Central memory CD4-positive, alpha-beta T cell (primary cell): ENCODE measurements at places on chromosomes 5 and 9.

DNA sequence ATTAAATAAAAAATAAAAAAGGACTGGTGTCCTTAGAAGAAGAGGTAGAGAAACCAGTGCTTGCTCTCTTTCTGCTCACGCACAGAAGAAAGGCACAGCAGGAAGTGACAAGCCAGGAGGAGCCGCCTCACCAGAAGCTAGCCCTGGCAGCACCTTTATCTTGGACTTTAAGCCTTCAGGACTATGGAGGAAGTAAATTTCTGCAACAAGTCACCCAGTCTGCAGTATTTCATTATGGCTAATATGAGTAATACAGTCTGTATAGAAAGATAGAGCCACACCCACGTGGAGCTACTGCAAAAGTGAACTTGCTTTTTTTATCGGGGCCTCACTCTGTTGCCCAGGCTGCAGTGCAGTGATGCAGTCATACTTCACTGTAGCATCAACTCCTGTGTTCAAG lies 68.4 kb downstream of the PDZD2 start:
- no peak for DNase-seq

DNA sequence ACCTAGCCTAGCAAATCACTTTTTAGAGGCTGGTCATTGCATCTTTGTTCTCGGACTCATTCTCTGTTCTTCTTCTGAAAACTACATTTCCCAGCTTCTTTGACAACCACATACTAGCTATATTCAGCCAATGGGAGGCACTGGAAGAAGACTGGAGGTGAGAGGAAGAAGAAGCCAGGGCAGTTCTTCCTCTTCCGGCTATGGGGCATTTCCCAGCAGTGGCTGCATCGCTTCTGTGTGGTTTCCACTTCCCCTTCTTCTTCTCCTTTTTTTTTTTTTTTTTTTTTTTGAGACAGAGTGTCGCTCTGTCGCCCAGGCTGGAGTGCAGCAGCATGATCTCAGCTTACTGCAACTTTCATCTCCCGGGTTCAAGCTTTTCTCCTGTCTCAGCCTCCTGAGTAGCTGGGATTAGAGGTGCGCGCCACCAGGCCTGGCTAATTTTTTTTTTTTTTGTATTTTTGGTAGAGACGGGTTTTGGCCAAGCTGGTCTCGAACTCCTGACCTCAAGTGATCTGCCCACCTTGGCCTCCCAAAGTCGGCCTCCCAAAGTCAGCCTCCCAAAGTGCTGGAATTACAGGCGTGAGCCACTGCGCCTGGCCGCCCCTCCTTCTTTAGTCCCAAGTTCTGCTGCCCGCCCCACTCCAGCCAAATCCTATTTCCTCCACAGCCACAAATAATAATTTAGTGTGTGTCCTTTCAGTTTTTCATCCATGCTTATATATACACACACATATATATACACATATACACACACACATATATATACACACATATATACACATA lies 6.9 kb upstream of the UBAP1 start:
- DNase-seq = peak; percentile 55

DNA sequence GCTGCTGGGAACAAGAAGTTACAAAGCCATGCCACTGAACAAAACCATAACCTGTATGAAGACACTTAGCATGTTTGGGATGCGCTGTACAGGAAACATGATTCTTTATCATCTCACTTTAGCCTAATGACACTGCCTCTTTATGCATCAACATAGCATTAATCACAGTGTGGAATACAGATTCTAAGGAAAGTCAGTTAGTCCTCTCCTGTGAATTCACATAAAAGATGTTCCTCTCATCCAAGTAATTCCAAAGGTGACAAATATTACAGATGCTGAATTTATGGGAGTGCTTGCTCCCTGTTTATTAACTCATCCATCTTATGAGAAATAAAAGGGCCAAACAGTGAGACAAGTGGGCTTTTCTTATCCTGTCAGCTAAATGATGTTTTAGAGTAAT lies 1677.7 kb downstream of the EFNA5 start:
- no peak for DNase-seq

DNA sequence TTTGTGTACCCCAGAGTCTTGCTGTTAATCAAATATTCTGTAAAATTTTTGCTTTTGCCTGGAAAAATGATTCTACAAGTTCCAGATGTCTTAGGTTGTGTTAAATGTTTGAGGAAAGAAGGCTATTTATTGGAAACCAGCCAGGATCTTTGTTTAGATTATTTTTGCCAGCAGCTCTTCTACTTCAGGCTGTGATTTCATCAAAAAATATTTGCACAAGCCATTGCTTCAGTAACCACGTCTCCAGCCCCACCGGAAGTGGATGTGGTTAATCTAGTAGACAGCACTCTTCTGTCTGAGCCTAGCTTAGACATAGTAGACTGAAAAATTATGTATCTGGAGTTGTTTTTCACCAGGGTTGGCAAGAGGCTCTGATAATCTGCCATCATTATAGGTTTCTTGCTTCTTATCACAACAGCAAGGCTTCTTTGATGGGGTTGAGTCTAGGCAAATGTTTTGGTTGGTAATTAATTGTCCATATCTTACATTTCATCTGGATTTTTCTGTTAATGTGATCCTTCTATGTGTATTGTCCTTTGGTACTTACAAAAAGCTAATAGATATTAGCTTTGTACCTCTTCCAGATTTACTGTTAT lies 17.1 kb downstream of the KCTD16 start:
- DNase-seq = peak; percentile 88

GRCh38 chr9:406886-407654 lies 192.4 kb downstream of the DOCK8 start:
- no peak for DNase-seq

DNA sequence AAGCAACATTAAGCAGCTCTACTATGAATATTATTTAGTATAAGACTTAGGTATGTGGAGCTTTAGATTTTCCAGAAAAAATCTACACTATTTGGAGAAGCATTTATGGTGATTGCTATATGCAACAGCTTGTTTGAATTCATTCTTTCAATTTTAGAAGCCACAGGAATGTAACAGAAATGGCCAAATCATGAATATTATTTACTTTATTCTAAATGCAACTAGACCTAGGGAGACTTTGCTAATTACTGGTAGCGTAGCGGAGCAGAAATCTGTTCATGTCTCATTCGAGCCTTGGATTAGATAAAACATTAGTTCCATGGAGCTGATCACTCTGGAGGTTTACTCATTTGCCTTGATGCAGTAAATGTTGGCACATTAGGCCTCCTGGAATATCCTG lies 290.2 kb downstream of the ZNF608 start:
- no peak for DNase-seq

- DNase-seq = no peak
Observed at GRCh38 chr5:157283434-157283833, 17.5 kb downstream of the CYFIP2 start.

GRCh38 chr5:138900281-138900965 lies 25.3 kb upstream of the LRRTM2 start:
- DNase-seq = no peak

DNA sequence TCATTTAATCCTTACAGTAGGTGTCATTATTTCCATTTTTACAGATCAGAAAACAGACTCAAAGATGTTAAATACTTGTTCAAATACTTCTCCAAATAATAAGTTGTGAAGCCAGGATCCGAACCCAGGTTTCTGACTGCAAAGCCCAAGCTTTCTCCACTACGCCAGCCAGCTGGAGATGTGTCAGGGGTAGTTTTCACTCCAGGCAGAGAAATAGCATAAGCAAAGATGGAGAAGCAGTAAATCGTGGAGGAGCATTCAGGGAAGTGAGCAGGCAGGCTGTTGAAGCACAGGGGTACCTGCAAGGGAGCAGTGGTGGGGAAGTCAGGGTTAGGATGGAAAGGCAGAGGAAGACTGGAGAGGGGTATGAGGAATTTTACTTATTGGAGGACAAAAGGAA lies 2.9 kb downstream of the TLN1 start:
- DNase-seq = no peak

- DNase-seq = no peak
Observed at GRCh38 chr5:89384391-89384790, 501.4 kb upstream of the MEF2C start.

- no peak for DNase-seq
Observed at GRCh38 chr9:109487247-109487646, 10.9 kb downstream of the PTPN3 start.

DNA sequence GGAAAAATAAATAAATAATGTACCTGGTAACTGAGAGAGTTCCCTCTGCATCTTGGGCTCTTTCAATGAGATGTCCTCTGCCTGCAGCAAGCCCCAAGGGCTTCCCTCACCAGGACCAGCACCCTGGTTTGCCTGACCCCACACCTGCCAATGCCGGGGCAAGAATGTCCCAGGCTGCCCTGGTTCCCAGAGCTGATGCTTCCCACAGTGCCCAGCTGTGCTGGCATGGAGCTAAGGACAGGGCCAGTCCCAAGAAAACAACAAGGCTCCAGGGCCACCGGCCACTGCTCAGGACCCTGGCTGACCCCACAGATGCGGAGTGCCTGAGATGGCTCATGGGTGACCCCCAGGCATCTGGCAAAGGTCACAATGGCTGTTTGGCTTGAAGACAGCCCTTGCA lies 123.5 kb downstream of the KCNIP1 start:
- DNase-seq = no peak

DNA sequence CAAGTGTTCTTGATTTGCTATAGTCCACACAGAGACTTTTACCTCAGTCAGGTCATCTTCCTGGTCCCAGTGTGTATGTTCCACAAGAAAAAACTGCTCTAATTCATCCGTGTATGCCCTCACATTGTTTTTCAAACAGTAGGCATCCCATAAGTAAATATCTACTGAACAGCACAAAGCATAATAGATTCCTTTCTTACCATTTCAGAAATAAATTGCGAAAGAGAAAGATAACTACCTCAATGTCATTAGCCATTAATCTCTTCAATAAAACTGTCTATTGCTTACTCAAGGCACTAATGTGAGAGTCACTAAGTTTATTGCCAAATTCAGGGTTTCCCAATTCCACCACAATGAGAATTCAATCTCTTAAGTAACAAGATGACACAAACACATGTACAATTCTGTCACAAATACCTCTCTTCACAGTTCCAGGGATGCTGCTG lies 9.6 kb downstream of the FBXW2 start:
- DNase-seq = no peak

DNA sequence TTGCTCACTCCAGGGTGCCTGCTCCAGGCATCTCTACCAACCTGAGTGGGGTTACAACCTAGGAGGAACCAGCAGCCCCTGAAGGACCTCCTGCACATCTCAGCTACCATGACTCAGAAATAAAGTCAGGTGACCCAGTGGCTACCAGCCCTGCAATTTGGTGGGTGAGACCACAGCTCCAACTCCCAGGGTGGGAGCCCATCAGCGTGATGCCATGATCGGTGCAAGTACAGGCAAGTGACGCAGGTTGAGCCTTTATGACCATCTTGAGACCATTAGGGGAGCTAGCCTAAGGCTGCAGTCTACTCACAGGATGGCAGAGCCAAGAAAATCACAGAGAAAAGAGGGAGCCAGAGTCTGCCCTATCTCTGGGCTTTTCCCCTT lies 8.6 kb downstream of the SEPTIN8 start:
- DNase-seq = no peak

GRCh38 chr9:101628173-101628572 lies 33.4 kb upstream of the PPP3R2 start:
- no peak for DNase-seq

DNA sequence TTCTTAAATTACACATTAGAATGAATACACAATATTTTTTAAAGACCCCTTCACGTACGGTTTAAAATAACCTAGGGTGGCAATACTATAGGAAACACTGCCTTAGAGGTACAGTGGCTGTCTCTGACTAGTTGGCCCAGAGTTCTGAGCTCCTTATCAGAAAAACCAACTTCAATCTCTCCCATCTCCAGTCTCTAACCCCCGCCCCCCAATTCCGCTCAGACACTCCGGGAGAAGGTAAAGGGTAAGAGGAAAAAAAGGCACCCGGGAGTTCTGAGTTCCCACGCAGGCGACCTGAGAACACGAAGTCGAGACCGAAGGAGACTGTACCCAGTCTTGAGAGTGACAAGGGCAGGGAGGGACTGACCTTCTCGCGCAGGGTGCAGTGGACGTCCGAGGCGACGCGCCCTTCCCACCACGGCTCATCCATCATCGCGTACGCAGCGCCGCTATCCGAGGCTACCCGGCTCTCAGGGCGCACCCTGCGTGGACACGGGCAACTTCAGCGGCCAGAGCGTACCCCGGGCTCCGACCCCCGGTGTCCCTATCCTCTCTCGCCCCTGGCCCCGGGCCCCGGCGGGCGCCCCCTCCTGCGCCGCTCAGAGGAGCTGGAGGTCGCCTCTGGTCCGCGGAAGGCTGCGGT lies 752 bp downstream of the CCNJL start:
- no peak for DNase-seq

DNA sequence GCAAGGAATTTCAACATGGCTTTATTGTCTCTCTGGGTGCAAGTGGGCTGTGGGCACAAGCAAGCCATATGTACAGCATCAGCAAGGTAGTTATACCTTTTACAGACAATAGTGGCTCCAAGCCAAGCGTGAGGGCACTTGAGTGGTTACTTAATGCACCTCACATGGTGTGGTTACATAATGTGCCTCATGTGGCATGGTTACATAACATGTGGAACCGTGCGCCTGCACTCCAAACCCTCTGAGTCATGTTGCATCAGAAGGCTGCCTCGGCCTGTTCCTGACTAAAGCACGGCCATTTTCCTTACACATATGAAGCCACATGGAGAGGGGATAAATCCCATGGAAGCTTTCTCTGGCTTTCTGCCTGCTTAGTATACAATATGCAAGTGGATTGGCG lies 150.9 kb downstream of the OSTF1 start:
- DNase-seq = no peak

- no peak for DNase-seq
Observed at GRCh38 chr5:93891491-93892480, 150.4 kb upstream of the POU5F2 start.

- DNase-seq = no peak
Observed at GRCh38 chr9:132750668-132751067, 80.4 kb downstream of the GTF3C4 start.

GRCh38 chr5:82387001-82387818 lies 109.1 kb upstream of the RPS23 start:
- DNase-seq = no peak

- DNase-seq = no peak
Observed at GRCh38 chr5:142293486-142293885, 31.3 kb downstream of the SPRY4 start.

- DNase-seq = no peak
Observed at GRCh38 chr9:126604059-126605055, 9.4 kb upstream of the LMX1B start.
